ENCODE measurements at places on chromosomes 13 and 19. TPM values are rescaled to one million over a fixed set of nuclear protein-coding genes. Genes with fewer than 3 reads are reported as not detected.
A peak's percentile ranks its signal among the peaks of the same experiment; 100 is the strongest.

DNA sequence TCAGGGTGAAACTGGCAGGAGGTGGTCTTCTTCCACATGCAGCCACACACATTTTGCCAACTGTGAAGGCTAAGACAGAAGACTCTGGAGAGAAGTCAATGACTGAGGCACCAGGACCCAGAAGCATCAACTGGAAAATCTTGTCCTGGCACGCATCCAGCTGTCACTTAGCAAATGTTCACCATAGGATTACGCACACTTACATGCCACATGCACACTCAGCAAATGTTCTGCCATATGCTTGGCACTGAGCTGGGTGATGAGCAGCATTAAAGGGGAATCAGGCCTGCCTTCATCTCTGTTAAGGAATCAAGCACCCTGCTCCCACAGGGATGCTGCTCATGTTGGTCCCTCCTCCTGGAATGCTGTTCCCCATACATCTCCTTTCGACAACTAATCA is 5.1 kb downstream of the ZNF599 start:
- H3K27me3 ChIP-seq: no peaks in the 10 kb centered on the region
- no peak for DNase-seq
- no peak overlapping the region for H3K27ac ChIP-seq
- no peaks in the 10 kb centered on the region for H3K4me1 ChIP-seq
- no peak overlapping the region for H3K4me3 ChIP-seq
- H3K36me3 ChIP-seq: no peaks in the 10 kb centered on the region

- no peaks in the 10 kb centered on the region for H3K36me3 ChIP-seq
- H3K4me3 ChIP-seq: no peak overlapping the region
- H3K27ac ChIP-seq: no peak overlapping the region
- H3K4me1 ChIP-seq: no peaks in the 10 kb centered on the region
Measured at GRCh38 chr13:26425443-26426358, 131.8 kb upstream of the WASF3 start.

- H3K27me3 ChIP-seq: no peaks in the 10 kb centered on the region
- H3K27ac ChIP-seq: no peak overlapping the region
- H3K36me3 ChIP-seq: peaks cover 27% of the 10 kb centered on the region
- DNase-seq: no peak
- H3K4me1 ChIP-seq: peaks cover 19% of the 10 kb centered on the region
- no peak overlapping the region for H3K4me3 ChIP-seq
Measured at GRCh38 chr13:95296326-95296925, 4.8 kb downstream of the ABCC4 start.

DNA sequence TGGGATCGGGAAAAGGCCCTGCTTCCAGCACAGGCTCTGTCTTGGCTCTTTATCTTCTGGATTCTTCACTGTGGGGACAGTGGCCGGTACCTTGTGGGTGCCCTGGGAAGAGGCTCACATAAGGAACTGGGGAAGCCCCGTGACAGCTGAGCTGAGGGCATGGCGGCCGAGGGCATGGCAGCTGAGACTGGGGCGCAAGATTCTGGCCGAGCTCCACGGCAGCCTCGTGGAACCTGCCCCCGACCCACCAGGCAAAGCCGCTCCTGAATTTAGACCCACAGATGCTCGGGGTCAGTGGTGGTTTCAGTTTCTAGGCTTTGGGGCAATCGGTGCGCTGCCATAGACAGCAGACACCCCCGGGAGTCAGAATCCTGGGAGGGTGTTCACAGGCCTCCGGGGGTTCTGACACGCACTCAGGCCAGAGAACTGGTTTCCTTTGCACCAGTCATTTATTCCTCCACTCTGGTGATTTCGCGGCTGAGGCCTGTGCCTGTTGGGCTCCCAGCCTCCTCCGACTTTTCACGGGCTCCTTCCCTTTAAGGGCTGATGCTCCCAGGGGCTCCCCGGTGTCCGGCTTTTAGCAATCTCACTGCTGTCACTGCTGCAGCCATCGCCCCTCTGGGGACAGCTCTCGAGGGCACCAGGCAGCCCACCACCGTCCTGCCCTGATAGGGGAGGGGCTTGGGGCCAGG is 117.6 kb downstream of the TEX29 start:
- H3K36me3 ChIP-seq: no peaks in the 10 kb centered on the region
- no peak for DNase-seq
- H3K4me3 ChIP-seq: no peak overlapping the region
- H3K4me1 ChIP-seq: no peaks in the 10 kb centered on the region
- no peak overlapping the region for H3K27ac ChIP-seq

DNA sequence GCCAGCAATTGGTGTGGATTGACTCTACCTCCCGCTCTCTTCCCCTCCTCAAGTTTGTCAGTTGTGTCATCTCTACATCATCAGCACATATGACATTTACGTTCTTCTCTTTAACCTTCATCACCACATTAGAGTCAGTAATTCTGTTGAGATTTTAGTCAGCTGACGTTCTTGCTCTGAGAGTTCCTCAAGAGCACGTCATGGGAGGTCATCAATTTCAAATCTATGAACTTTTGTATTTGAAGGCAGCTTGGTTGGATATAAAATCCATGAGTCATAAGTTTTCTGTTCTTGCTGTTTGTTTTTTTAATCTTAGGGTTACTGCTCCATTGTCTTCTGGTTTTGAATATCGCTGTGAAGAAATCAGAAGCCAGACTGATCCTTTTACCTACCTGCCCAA is 21.8 kb upstream of the ARGLU1 start:
- H3K27ac ChIP-seq: no peak overlapping the region
- H3K27me3 ChIP-seq: no peaks in the 10 kb centered on the region

DNA sequence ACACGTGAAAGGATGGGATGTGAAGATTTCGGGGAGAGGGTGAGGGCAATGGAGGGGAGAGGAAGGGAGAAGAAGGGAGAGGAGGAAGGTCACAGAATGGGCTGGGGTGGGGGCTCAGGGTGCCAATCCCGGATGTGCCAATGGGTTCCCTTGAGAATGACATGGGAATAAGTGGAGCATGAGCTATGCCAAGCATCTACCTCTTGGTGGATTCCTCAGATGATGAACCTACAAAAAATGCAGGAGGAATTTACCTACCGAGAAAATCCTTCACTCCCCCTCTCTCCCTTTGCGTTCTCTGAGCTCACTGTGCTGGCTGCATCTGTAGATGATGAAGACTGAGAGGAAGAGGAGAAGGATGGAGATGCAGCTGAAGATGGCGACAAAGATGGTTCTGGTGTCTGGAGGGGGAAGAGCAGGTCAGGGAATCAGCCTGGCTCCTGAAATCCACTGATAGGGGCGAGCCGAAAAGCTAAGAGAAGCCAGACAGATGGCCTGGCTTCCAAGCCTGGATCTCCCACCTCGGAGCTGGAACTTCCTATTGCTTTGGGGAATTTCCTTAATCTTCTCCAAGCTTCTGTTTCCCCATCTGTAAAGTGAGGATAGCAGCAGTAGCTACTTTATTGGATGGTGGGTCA is 21.6 kb downstream of the VSTM1 start:
- no peaks in the 10 kb centered on the region for H3K4me1 ChIP-seq
- no peak for DNase-seq
- no peaks in the 10 kb centered on the region for H3K36me3 ChIP-seq
- no peak overlapping the region for H3K27ac ChIP-seq

DNA sequence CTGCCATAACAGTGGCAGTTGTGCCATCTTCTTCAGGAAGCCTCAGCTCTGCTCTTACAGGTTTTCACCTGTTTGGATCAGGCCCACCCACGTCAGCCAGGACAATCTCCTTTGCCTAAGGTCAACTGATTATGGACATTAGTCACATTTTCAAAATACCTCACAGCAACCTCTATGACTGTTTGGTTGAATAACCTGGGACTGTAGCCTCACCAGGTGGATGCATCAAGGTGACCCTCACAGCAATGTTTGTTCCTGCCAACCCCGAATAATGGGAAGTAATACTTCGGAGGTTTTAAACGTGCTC is 17.2 kb upstream of the ATP12A start:
- H3K36me3 ChIP-seq: no peaks in the 10 kb centered on the region
- no peak for DNase-seq
- no peaks in the 10 kb centered on the region for H3K27me3 ChIP-seq

DNA sequence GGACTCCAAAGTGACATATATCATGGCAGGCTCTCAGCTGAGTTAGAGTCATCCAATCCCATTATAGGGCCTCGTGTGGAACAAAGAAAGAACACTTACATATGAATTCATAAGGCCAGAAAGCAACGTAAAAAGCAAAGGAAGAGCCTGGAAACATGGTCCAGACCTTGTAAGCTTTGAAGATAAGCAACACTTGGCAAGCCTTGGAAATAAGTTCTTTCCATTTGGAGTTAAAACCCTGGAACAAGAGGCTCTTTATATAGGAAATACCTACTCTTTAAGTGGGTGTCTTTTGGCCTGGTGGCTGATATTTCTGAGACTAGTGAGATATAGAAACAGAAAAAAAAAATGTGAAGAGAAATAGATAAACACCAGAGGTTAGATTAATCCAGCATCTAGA is 49.4 kb downstream of the ZAR1L start:
- H3K36me3 ChIP-seq: no peaks in the 10 kb centered on the region
- H3K4me3 ChIP-seq: no peak overlapping the region
- H3K27ac ChIP-seq: no peak overlapping the region
- H3K4me1 ChIP-seq: peaks cover 4% of the 10 kb centered on the region
- DNase-seq: no peak

DNA sequence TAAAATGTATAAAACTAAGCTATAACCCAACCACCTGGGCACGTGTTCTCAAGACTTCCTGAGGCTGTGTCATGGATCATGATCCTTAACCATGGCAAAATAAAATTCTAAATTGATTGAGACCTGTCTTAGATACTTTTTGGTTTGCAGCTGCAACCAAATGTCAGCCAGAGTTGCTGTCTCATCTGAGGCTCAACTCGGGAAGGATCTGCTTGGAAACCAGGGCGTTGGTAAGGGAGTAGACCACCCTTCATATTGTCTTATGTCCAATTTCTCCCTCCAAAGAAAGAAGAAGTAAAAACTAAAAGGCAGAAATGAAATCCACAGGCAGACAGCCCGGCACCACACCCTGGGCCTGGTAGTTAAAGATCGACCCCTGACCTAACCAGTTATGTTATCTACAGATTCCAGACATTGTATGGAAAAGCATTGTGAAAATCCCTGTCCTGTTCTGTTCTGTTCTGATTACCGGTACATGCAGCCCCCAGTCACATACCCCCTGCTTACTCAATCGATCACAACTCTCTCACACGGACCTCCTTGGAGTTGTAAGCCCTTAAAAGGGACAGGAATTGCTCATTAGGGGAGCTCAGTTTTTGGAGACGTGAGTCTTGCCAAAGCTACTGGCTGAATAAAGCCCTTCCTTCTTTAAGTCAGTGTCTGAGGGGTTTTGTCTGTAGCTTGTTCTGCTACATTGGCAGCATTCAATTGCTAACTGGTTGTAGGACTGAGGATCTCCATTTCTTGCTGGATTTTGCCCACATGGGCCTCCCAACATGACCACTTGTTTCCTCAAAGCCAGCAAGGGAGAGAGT is 22.9 kb upstream of the IGSF23 start:
- DNase-seq: peak; percentile 37
- H3K4me3 ChIP-seq: no peak overlapping the region
- H3K27me3 ChIP-seq: no peaks in the 10 kb centered on the region
- H3K36me3 ChIP-seq: no peaks in the 10 kb centered on the region

DNA sequence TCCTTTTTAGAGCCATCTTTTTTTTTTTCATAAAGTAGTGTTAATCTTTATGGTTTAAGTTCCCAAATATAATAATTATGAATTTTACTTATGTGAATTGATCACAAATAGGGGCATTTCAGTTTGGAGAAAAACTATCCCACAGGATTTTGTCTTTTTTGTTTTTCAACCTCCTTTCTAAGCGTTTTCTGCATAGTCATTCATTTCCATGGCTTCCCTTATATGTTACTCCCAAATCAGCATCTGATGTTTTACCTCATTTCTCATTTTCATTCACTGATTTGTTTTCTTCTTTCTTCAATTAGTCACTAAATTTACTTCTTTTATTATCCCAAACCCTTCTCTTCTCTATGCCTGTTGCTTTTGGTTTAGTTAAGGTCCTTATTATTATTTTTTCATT is 24.7 kb downstream of the PDS5B start:
- no peaks in the 10 kb centered on the region for H3K4me1 ChIP-seq
- H3K4me3 ChIP-seq: no peak overlapping the region
- no peaks in the 10 kb centered on the region for H3K36me3 ChIP-seq
- H3K27ac ChIP-seq: no peak overlapping the region

GRCh38 chr13:37748913-37749312 is 120.7 kb downstream of the TRPC4 start:
- no peaks in the 10 kb centered on the region for H3K36me3 ChIP-seq
- no peaks in the 10 kb centered on the region for H3K27me3 ChIP-seq
- no peak overlapping the region for H3K27ac ChIP-seq
- no peak for DNase-seq
- no peaks in the 10 kb centered on the region for H3K4me1 ChIP-seq

DNA sequence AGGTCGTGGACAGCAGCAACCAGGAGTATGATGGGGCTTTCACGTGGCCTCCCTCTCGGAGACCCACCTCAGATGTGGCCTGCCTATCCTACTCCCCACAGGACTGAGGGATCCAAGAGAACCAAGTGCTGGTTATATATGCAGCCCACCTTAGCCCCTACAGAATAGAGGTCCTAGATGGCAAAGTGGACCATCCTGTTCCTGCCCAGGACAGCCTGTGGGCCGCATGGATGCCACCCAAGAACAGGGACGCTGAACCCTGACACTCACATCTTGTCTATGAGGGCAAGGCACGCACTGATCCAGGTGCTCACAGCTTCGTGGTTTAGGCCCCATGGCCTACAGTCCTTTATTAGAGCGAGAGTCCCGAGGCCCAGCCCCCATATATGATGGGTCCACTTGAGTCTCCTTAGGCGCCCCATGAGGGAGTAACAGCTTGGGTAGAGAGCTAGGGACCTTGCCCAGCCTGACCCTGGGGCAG is 1.5 kb upstream of the SLC27A5 start:
- H3K4me1 ChIP-seq: peaks cover 66% of the 10 kb centered on the region
- peak overlapping the region; percentile 79 for H3K27ac ChIP-seq
- no peak for DNase-seq

- H3K4me3 ChIP-seq: no peak overlapping the region
- H3K36me3 ChIP-seq: no peaks in the 10 kb centered on the region
- no peaks in the 10 kb centered on the region for H3K4me1 ChIP-seq
- no peaks in the 10 kb centered on the region for H3K27me3 ChIP-seq
- H3K27ac ChIP-seq: no peak overlapping the region
Measured at GRCh38 chr13:76762721-76763120, 123.5 kb downstream of the KCTD12 start.

- peak overlapping the region; percentile 96 for H3K27ac ChIP-seq
- H3K27me3 ChIP-seq: no peaks in the 10 kb centered on the region
- peak; percentile 87 for DNase-seq
- H3K4me1 ChIP-seq: peaks cover 4% of the 10 kb centered on the region
- H3K4me3 ChIP-seq: peak overlapping the region; percentile 88
- peaks cover 31% of the 10 kb centered on the region for H3K36me3 ChIP-seq
Measured at GRCh38 chr13:51451467-51452360, 1.1 kb downstream of the INTS6 start.

The SSC5D gene
- 0.71 TPM for total RNA-seq

The PLK5 gene
- total RNA-seq: not detected

The ATP4A gene
- total RNA-seq: not detected

The ZNF285 gene
- 0.65 TPM for total RNA-seq

The NLRP11 gene
- total RNA-seq: 0.16 TPM

The MYO1F gene
- total RNA-seq: 6.0 TPM

The WASF3 gene
- 0.29 TPM for total RNA-seq

The ATXN8OS gene
- not detected for total RNA-seq

The A1BG gene
- total RNA-seq: 11.8 TPM

The DOCK6 gene
- total RNA-seq: 19.3 TPM

Data from K562 (cell line).